ENCODE measurements at places on chromosomes 3 and 15.

- DNase-seq: no peak
Observed at GRCh38 chr15:64997745-64998375, 8.1 kb upstream of the SPG21 start.

DNA sequence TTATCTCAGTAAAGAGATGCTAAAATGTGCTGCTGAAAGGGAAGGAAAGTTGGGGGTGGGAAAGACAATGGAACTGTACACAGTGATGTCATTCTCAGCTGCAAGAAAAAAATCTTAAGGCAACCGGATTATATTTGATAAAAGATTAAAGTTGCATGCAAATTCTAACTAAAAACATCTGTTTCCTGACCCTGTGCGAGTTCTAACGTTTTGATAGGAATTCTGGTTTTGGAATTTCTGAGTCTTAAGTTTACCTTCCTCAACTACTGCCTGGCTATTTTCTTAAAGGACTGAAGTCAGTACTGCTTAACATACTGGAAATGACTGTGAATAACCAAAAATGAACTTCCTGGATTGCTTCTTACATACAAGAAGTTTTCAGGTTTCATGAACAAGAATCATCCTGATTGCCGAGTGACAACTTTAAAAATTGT, 115.5 kb downstream of the SLC25A26 start:
- no peak for DNase-seq

GRCh38 chr15:55659481-55659880, 71.3 kb upstream of the PYGO1 start:
- DNase-seq: no peak

- DNase-seq: no peak
Observed at GRCh38 chr3:104696470-104696869, 670.2 kb upstream of the ALCAM start.

- no peak for DNase-seq
Observed at GRCh38 chr15:68795298-68795848, 25.3 kb downstream of the ANP32A start.

Data from HCEC 1CT (cell line).